CD8-positive, alpha-beta memory T cell (primary cell): ENCODE measurements at places on chromosomes 13 and 19.

DNA sequence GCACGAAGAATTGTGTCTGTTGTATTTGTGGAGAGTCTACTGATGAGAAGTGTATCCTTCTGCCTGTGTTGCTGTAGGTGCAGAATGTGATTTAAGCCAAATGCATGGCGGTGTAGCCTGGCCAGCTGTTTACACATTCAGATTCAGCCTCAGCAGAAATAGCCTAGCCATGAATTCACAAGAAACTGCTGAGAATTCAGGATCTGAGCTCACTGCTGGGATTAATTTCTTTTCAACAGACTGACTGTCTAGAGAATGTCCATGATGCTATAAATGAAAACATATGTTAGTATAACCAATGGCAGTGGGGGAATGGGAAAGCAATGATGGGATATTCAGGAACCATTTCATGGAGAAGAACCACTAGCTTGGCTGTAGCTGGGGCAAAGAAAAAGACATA, 77.4 kb upstream of the RNF113B start:
- no peak for DNase-seq

DNA sequence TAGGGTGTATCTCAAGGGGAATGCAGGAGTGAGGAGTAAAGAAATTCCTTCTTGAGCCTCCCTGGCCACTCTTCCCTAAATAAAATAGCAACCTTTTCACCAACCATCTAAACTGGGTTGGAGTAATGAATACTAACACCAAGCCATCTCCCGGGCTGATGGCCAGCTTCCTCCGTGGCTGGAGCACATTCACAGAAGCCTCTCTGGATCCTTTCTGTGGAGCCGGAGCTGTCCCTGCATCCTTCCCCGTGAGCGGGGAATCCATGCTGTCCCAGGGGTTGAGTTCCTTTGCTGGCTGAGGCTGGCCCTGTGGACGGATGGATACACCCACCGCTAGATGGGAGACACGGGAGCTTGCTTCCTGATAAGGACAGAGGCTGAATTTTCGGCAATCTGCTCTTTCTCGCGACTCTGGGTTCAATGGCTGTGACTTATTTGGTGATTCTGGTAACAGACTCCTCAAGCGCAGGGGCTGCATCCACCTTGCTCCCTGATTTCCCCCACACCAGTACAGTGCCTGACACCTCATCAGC, 370.3 kb downstream of the ZNF536 start:
- DNase-seq = no peak

DNA sequence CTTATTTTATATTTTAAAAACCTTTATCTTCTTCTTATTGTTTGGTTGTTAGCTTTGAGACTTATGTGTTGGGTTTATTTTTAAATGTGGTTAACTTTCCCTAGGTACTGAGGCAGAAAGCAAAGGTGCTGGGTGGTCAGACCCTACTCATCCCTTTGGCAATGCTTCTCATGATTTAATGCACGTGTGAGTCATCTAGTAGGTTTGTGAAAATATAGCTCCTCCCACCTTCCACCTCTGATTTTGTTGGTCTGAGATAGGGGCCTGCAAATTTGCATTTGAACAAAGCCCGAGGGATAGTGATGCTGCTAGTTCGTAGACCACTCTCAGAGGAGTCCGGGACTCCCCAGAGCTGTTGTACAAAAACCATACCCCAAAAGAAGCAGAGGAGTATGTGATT, 771.3 kb upstream of the ARGLU1 start:
- no peak for DNase-seq

- DNase-seq = no peak
These were observed 305.2 kb downstream of the MTUS2 start for GRCh38 chr13:29125191-29125933.

DNA sequence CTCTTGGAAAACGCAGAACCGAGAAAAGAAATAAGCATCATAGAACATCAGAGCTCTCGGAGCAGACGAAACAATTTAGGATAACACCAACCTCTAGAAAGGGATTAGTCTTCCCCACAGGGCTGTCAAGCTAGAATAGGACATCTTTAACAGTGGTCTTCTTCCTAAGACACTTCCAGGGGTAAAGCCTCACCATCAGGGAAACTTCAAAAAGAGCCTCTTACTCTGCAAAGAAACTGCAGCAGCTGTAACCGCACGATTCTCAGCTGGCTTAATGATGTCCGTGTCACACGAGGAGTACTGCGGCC, 642 bp downstream of the ZNF571 start:
- no peak for DNase-seq
